ENCODE measurements at places on chromosomes 16 and 17. TPM values are rescaled to one million over a fixed set of nuclear protein-coding genes. Genes with fewer than 3 reads are reported as not detected.

ZNF19 gene
- total RNA-seq = 12.6 TPM

TTYH2 gene
- total RNA-seq = 7.5 TPM

CSF3 gene
- total RNA-seq = 1.7 TPM

CREBBP gene
- 54.7 TPM for total RNA-seq

SNAI3 gene
- 2.6 TPM for total RNA-seq

MYOCD gene
- total RNA-seq = 5.2 TPM

CDT1 gene
- total RNA-seq = 5.8 TPM

ZNF469 gene
- total RNA-seq = 3.0 TPM

TEX19 gene
- not detected for total RNA-seq

MT1H gene
- total RNA-seq = 4.4 TPM

SLC38A8 gene
- not detected for total RNA-seq

ANKFN1 gene
- 6.2 TPM for total RNA-seq

CDH3 gene
- total RNA-seq = 89.4 TPM

TBC1D26 gene
- total RNA-seq = 0.34 TPM

NT5M gene
- 2.8 TPM for total RNA-seq

C17orf107 gene
- 4.5 TPM for total RNA-seq

UMOD gene
- not detected for total RNA-seq

CAPNS2 gene
- total RNA-seq = 3.1 TPM

PLCG2 gene
- total RNA-seq = 27.8 TPM

B9D1 gene
- total RNA-seq = 47.9 TPM

KIF18B gene
- 0.80 TPM for total RNA-seq

TBC1D16 gene
- 48.5 TPM for total RNA-seq

PRR11 gene
- total RNA-seq = 4.2 TPM

ERAL1 gene
- total RNA-seq = 39.3 TPM

OR2C1 gene
- 0.51 TPM for total RNA-seq

PARD6A gene
- 6.2 TPM for total RNA-seq
